ENCODE measurements at places on chromosomes 2 and 18. TPM values are rescaled to one million over a fixed set of nuclear protein-coding genes. Genes with fewer than 3 reads are reported as not detected.

GRCh38 chr2:215811409-215812345 lies 201.7 kb downstream of the MREG start:
- DNase-seq, result no peak

- DNase-seq, result no peak
Observed at GRCh38 chr2:71282493-71282892, 49.1 kb upstream of the ZNF638 start.

The CCDC102B gene
- polyA plus RNA-seq, result 2.8 TPM

- no peak for DNase-seq
Observed at GRCh38 chr2:67286981-67287759, 110.0 kb upstream of the ETAA1 start.

The VIT gene
- 38.0 TPM for polyA plus RNA-seq

- no peak for DNase-seq
Observed at GRCh38 chr2:143702931-143703330, 573.7 kb downstream of the ARHGAP15 start.

The PIK3C3 gene
- 45.3 TPM for polyA plus RNA-seq

The UGT1A3 gene
- not detected for polyA plus RNA-seq

DNA sequence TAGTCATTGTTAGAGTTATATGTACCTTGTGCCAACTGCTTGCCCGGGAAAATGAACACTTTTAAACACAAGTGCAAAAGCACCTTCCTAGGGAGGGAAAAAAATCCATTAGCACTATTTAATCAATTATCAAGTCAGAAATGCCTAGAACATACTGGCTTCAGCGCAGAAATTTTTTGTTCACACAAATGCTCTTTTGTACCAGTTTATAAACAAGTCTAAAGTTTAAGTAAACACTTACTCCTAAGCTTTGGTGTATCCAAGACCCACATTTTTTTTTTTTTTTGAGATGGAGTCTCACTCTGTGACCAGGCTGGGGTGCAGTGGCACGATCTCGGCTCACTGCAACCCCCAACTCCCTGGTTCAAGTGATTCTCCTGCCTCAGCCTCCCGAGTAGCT lies 30.6 kb downstream of the GFPT1 start:
- DNase-seq, result no peak

The SFTPB gene
- polyA plus RNA-seq, result not detected

- DNase-seq, result no peak
Observed at GRCh38 chr18:44178476-44178875, 502.2 kb upstream of the SETBP1 start.

The CROCC2 gene
- polyA plus RNA-seq, result not detected

The UGT1A6 gene
- 0.11 TPM for polyA plus RNA-seq

The INHBB gene
- polyA plus RNA-seq, result 3.9 TPM

DNA sequence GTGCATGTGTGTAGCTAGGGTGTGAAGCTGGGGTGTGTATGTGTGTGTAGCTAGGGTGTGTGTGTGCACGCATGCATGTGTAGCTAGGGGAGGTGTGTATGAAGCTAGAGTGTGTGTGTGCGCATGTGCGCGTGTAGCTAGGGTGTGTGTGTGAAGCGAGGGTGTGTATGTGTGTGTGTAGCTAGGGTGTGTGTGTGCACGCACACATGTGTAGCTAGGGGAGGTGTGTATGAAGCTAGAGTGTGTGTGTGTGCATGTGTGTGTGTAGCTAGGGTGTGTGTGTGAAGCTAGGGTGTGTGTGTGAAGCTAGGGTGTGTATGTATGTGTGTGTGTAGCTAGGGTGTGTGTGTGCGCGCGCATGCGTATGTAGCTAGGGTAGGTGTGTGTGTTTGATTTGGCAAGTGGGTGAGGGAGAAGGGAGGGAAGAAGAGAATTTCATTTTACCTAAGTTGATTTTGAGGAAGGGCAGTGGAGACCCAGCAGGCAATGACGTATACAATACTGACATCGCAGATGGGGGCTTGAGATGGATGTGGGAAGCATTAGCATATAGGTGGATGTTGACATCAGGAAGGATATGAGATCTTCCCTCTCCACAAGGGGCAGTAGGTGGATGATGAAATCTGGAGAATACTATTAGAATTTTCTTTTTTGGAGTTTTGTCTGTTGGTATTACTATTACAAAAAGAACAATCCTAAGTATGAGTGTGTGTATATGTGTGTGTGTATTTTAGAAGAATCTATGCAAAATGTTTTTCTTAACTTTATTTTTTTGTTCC lies 70.7 kb downstream of the PRELID3A start:
- DNase-seq, result no peak

GRCh38 chr18:48859311-48860268 lies 91.2 kb downstream of the SMAD7 start:
- no peak for DNase-seq

DNA sequence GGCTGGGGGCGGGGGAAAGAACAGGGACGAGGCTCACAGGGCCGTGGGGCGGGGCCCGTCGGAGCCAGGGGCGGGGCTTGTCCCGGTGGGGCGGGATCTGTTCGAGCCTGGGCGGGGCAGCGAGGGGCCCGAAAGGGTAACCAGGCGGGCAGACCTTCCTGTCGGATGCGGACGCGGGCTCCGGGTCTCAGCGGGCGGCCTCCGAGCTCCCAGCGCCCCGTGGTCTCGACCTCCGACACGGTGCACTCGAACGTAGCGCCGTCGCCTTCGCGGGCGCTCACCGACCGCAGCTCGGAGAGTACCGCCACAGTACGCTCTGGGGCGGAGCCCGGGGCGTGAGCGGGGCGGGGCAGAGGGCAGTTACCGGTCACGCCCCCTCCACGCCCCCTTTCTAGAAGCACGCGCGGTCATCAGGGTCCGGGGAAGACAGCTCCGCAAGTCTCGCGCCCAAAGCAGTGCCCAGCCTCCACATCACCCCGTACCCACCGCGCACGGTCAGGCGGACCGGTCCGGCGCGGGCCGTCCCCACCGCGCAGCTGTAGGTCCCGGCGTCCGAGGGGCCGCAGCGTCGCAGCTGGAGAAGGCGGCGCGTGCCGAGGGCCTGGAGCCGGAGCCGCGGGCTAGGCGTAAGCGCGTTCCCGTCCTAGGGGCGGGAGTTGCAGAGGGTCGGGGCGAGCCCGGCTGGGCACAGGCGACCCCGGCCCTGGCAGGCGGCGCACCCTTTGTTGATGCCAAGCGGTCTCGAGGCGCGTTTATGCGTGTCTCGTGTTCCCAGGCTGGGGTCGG lies 8.7 kb downstream of the TMEM198 start:
- no peak for DNase-seq

DNA sequence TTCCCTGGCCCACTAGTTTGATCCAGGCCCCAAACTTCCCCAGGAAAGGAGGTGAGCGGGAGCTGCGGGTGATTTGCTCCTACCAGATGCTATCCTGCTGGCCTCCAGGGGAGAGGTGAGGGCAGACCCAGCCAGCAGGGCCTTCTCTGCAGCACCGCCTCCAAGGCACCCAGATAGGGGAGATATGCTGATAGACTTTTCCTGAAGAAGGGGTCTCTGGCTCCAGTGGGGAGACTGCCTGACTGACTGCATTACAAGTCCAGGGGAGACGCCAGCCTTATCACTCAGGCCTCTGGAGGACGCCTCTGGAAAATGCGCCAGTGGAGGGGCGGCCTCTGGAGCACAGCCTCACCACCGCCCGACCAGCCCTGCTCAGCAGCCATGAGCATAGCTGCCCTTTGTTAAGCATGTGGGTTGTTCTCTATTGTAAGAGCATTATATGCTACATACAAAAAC lies 60.6 kb upstream of the SMAD7 start:
- no peak for DNase-seq

GRCh38 chr2:237538001-237538720 lies 28.2 kb upstream of the PRLH start:
- no peak for DNase-seq
